Fibroblast of the aortic adventitia (primary cell): ENCODE measurements at places on chromosomes 3 and 15.

- DNase-seq, result no peak
Observed at GRCh38 chr3:66856533-66856932, 141.6 kb upstream of the KBTBD8 start.

GRCh38 chr3:76138921-76139320, 353.6 kb upstream of the ZNF717 start:
- no peak for DNase-seq

DNA sequence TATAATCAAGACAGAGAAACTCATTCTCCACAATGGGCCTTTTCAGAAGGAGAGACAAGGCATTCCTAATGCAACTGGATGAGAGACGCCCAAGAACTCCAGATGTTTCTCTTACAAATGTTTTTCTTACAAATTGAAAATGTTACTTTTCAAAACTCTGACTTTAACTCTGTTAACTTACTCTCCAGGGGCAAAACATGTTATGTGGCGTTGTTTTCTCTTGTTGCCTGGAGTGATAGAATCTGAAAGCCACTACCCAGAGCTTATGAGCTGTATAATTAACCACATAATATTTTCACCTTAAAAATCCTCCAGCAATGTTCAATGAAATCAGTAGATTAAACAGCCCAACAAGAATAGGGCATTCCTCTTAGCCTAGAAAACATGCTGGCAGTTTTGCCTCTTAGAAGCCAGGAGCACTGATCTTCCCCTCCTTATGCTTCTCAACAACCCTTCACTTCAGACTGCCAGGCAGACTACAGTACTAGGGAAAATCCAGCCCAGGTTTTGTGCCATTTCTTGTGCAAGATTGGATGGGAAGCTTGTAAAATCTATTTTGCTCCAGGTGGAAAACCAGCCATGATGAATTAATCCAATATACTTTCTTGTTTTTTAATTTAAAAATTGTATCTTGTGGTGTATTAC, 186.7 kb upstream of the GADL1 start:
- no peak for DNase-seq

GRCh38 chr3:8420612-8421011, 81.0 kb upstream of the LMCD1 start:
- no peak for DNase-seq

DNA sequence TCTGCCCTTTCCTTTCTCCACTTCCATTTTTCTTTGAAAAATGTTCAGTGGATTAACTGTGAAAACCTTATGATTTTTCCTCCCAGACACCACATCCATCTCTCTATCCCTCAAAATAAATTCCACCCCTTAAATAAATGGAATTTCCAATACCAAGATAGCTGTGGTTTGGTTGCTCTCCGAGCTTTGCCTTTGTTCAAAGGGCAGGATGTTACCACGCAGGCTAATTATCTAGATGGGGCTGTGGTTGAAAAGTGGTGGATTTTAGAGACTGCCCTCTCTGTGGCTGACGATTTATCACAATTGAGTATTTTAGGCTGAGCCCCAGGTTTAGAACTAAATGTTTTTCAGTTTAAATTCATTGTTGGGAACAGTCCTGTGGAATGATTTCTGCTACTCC, 36.9 kb upstream of the CMSS1 start:
- no peak for DNase-seq

DNA sequence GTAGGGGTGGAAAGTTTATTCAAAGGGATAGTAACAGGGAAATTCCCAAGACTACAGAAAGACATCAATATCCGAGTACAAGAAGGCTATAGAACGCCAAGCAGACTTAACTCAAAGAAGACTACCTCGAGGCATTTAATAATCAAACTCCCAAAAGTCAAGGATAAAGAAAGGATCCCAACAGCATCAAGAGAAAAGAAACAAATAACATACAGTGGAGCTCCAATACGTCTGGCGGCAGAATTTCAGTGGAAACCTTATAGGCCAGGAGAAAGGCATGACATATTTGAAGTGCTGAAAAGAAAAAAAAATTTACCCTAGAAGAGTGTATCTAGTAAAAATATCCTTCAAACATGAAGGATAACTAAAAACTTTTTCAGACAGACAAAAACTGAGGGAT, 95.6 kb downstream of the DMXL2 start:
- DNase-seq, result no peak

- DNase-seq, result no peak
Observed at GRCh38 chr3:81580355-81580754, 181.1 kb downstream of the GBE1 start.

DNA sequence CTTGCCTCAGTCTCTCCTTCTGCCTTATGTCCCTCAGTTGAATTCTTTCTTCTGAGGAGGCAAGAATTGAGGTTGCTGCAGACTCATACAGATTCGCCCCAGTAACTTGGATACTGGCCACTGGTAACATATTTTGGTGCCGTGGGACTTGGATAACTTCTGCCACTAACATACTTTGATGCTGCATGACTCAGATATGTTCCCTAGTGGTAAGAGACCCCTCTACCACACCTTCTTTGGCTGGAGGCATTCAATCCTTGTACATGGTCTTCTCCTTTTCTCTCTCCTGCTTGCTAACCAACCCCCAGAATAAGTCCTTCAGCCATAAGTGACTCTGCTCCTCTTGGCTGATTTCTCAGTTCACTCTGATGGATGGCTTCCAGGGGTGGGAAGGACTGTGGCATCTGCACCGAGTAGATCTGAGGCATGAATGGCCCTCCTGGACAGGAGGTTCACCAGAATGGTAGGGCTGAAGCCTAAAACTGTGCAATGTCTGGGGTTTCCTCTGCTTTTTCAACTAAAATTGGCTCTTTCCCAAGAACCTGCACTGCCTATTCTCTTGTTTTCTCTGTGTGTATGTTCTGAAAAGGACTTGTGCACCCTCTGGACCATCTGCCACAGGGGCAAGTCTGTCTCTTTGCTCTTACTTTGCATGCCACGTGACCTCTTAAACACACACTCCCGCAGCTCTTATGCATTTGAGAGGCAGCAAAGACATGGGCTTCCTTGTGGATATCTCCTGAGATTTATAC, 55.5 kb upstream of the FSTL1 start:
- peak; percentile 62 for DNase-seq

DNA sequence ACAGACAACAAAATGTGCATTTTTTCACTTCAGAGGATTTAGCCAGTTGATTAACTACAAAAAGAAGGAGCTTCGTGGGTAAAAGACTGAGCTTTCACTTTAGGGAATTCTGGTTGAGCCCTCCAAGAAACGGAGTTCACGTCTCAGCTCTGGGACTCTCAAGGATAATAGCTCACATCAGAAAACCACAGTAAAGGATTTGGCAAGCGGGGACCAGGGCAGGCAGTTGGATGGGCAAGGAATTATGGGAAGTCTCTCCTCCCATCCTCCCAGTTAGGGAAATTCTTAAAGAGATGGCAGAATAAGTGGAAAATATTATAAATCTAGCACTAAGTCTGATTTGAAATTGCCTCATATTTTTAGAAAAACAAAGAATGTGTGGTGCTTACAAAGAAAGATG, 188.3 kb upstream of the EOMES start:
- peak; percentile 36 for DNase-seq

- peak; percentile 44 for DNase-seq
Observed at GRCh38 chr3:65712140-65712539, 326.6 kb downstream of the MAGI1 start.

DNA sequence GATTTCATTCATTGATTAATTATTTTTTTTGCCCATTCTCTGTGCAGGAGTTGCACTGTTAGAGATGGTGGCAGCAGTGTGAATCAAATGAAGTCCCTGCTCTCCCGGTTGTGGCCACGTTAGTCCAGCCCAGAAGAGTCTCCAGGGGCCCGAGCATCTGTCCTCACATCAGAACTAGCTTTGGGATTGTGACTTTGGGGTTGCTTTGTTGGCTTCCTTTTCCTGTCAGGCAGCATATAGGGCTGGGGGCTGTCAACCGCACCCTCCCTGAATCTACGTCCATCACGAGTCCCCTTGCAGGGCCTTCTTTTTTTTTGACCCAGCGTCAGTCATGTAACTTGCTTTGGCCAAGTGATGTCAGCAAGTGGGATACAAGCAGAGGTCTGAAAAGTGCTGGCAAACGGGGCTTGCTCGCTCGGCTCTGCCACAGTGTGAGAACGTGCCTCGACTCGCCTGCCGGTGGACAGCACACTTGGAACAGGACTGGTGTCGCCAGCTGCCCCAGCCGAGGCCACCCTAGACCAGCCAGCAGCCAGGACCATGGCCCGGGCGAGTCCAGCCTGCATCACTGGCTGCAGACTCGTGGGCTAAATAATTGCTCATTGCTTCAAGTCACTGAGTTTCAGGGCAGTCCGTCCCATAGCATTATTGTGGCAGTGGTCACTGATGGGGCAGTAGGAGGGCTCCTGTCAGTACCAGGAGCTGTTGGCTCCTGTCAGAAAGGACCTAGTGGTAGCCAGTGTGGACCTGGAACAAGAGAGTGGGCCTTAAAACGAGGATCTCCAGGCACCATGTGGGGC, 151.6 kb upstream of the MEF2A start:
- no peak for DNase-seq

- DNase-seq, result no peak
Observed at GRCh38 chr15:78841376-78841706, 30.1 kb upstream of the ADAMTS7 start.

DNA sequence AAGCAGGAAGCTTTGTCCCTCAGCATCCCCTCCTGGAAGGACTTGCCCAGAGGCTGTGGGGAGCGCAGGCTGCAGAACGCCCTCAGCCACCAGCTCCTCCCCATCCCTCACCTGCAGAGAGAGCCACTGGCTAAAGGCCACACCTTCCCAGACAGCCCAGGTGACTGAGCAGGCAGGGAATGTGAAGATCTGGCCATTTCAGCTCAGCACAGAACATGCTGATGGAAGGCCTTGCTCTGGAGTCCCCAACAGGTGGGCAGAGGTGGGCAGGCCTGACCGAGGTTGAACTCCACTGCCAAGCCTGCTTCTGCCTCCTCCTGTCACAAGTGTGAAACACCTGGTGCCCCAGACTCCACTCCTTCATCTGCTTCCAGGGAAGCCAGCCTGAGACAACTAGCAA, 50.7 kb upstream of the SEC61A1 start:
- no peak for DNase-seq

GRCh38 chr3:75272691-75273090, 391.4 kb upstream of the FRG2C start:
- DNase-seq, result peak; percentile 59

DNA sequence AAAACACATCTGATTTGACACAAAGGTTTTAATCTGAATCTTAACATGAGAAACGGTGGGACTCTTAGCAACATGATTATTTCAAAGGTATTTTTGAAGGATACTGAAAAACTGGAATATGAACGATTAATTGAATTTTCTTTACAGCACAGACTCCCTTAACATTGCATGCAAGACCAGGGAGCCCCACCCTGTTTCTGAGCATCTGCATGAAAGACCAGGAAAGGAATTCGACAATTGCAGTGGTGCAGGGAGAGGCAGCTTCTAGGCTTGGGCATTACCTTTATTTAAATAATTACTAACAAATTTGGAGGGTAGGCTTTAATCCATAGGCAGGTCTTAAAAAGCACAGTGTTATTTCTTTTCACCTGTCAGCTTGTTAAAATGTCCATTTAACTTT, 240.6 kb upstream of the TOPAZ1 start:
- DNase-seq, result peak; percentile 50

DNA sequence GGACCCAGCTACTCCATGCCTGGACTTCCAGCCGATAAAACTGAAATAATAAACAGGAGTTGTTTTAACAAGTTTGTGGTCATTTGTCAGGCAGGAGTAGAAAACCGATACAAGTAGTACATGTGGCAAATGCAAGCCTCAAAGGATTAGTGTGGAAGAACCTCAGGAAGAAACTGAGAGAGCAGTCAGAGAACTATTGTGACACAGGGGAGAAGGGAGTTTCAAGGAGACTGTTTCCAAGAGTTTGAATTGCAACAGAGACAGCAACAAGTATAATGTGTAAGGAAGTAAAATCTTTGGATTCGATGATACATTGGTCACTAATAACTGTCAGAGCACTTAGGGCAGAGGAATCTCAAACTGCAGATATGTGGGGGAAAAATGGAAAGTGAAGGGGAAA, 450.6 kb upstream of the ARHGEF26 start:
- DNase-seq, result no peak

DNA sequence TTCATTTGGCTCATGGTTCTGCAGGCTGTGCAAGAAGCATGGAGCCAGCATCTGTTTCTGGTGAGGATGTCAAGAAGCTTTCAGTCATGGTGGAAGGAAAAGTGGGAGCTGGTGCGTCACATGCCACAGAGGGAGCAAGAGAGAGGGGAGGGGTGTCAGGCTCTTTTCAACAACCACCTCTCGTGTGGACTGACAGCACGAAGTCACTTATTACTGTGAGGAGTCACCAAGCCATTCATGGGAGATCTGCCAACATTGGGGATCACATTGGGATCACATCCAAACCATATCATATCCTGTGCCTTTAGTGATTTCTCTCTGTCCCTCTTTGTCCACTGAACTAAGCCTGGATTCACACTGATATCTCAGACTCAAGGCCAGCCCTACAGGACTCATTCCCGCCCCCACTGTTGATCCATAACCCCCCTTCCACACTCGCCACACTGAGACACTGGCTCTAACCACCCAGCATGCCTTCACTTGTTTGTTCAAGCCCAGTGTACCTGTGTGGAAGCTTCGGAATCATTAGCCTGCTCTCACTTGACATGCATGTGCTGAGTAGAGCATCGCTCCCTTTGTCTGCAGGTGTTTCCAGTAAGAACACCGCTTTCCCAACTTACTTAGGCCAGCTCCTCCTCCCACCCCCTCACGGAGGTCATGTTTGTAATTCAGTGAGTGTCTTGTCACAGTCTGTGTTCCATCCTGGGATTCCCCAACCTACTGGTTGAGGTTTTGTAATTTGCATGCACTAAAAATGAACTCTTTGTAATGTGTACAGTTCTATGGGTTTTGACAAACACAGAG, 132.2 kb downstream of the KLF13 start:
- DNase-seq, result no peak

- no peak for DNase-seq
Observed at GRCh38 chr3:168093229-168093628, 2.5 kb downstream of the GOLIM4 start.

DNA sequence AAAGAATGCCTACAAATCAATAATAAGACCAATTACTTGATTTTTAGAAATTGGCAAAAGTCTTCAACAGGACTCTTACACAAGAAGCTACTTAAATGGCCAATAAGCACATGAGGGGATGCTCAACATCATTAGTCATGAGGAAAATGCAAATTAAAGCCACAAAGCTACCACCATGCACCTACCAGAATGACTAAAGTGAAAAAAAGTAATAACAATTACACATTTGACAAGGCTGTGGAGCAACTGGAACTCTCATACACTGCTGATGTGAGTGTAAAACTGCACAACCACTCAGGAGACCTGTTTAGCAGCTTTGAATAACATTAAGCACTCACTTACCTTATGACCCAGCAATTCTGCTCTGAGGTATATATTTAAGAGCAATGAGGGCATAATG, 68.4 kb downstream of the PPCDC start:
- no peak for DNase-seq

- DNase-seq, result no peak
Observed at GRCh38 chr3:126544596-126545281, 14.0 kb downstream of the C3orf22 start.

GRCh38 chr3:87336761-87337160, 60.4 kb upstream of the POU1F1 start:
- DNase-seq, result no peak

DNA sequence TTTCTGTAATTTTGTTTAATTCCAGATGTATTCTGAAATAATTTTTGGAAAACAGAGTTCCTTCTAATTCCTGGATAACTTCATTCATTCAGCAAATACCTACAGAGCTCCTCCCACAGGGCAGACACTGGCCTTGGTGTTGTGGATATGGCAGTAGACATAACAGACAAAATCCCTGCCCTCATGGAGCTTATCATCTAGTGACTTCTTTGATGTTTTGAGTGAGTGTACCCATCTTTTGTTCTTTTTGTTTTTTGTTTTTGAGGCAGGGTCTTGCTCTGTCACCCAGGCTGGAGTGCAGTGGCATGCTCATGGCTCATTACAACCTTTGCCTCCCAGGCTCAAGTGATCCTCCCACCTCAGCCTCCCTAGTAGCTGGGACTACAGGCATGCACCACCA, 21.1 kb downstream of the DET1 start:
- DNase-seq, result no peak
